Astrocyte of the hippocampus (primary cell): ENCODE measurements at places on chromosomes 7 and 10.
A peak's percentile ranks its signal among the peaks of the same experiment; 100 is the strongest.

- DNase-seq, result peak; percentile 51
These were observed 57.0 kb upstream of the ARL4A start for GRCh38 chr7:12630513-12630819.

DNA sequence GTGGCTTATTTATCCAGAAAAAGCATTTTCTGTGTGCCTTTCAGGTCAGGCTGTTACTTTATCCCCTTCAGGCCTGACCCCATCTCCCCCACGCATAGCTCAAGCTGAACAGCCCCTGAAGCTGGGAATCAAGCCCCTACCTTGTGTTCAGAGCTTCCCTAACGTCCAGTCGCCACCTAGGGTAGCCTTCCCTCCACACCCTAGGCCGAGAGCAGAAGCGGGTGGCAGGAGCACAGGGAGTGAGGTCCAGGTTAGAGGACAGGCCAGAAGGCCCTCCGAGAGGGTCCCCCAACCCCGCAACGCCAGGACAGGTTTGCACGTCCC lies 479 bp upstream of the SEMA4G start:
- no peak for DNase-seq

- no peak for DNase-seq
These were observed 563 bp downstream of the STAM start for GRCh38 chr10:17644485-17644943.

- DNase-seq, result no peak
These were observed 102.3 kb downstream of the NPTX2 start for GRCh38 chr7:98719396-98719795.
